ENCODE measurements at places on chromosomes 2 and 18.

DNA sequence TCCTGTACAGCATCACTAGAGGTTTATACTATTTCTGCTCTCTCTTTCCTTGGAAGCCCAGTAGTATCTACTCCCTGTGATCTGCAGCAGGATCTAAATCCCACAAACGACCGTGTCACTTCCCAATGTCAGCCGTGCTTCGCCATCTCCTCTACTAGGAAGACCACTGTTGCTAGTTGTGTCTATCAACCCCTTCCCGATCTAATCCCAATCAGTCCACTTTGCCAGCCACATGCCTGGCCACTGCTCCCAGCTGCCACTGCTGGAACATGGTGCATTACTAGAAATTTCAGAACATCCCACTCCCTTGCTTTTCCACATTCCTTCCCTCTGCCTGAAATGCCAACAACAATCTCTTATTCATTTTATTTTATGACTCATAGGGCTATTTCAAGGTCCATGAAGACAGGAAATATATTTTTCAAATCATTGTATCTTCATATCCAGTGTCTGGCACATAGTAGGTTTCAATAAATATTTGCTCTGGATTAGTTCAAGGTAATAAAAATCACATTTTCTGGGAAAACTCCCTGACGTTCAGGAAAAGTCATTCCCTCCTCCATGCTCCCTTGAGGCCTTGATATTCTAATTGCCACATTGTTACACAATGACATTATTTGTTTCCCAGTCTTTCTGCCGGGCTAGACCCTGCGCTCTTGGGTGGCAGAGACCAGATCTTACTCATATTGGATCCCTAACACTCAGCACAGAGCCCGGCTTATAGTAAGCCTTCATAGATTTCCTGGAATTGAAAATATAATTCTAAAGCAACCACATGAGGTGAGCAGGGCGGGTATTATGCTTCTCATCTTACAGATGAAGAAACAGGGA is 2.1 kb upstream of the TRIB2 start:
- DNase-seq, result no peak

- DNase-seq, result no peak
Observed at GRCh38 chr2:200625958-200626363, 40.1 kb downstream of the AOX1 start.

DNA sequence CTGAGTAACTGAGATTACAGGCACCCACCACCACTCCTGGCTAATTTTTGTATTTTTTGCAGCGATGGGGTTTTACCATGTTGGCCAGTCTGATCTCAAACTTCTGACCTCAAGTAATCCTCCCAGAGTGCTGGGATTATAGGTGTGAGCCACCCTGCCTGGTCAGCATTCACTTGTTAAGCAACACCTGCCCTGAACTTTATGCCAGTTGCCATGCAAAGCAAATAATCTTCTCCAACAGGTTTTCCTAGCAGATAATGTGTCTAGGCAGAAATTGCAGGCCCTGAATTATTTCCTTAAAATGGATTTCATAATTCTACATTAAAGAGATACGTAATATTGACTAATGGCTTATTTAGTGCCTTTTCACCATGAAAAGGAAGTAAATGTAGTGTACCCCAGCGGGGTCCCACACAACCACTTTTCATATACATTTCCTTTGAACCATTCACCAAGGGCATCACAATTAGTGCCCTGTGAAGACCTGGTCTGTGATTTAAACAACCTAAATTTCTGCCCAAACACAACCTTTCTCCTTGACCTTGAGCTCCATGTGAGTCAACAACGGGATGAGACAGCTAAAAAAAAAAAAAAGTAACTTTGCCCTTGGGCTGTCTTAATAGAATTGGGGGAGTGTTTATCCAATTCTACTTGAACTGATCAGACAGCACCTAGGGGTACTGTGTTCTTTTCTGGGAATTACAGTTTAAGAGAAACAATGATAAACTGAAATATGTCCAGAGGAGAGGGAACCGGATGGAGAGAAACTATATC is 41.6 kb downstream of the EEF1B2 start:
- no peak for DNase-seq

DNA sequence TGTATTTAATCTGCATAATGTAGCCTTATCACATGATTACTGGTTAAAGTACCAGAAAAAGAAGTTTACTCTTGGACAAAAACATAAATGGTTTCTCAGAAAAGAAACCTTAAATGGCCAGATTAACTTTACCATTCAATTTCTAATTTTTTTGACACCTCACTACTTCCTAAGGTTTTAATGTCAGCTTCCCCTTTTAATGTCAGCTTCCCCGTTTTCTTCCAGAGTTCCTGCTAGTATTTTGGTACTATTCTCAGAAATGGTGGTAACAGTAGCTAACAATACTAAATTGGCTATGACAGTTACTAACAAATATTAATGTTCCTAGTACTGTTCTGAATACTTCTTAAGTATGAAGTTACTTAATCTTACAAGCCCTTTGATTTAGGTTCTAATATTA is 22.4 kb upstream of the SLC8A1 start:
- no peak for DNase-seq
